GM23248 (cell line): ENCODE measurements at places on chromosomes 7 and 10.
A peak's percentile ranks its signal among the peaks of the same experiment; 100 is the strongest.

GRCh38 chr7:33680682-33681081, 224.7 kb upstream of the BMPER start:
- DNase-seq = no peak

DNA sequence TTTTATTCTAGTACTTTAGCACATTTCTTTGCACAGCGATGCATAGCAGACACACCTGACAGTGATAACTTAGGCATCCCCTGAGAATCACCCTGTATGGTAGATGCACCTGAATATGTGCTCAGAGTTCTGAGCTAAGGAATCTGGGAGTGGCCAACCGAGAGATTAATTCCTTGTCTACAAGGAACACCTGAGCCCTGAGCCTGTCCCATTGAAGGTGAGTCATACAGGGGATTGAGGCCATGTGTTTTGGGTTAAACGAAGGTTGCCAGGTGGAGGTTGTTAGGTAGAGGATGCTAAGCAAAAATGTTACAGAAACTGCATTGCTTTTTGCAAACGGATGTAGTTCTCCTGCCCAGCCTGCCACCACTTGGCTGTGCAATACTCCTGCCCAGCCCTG, 128.9 kb downstream of the AMPH start:
- DNase-seq = no peak

- DNase-seq = no peak
These were observed 445 bp downstream of the PPA1 start for GRCh38 chr10:70232859-70233108.

- DNase-seq = no peak
These were observed 31.8 kb downstream of the ARL3 start for GRCh38 chr10:102682416-102682815.

DNA sequence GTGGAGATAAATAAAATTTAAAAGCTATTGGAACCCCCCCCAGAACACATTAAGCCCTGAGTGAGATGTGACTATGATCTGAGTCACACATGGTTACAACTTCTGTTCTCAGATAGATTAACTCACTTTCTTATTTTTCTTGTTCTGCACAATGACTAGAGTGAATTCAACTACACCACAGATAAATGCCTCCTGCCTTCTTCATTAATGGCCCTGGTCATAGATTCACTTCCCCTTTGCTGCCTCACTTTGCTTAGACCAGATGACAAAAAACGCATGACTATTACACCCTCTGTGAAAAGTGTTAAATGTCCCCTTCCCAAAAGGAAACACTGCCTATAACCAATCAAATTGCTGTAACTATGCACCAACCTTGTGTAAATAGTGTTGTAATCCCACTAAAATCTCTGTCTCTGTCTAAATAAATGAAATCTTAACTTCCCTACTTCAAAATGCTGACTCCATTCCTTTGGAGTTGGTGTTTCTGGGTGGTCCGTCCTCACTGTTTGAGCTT, 49.4 kb downstream of the AKR1D1 start:
- peak; percentile 64 for DNase-seq
